ENCODE measurements at places on chromosomes 6 and 20.
A peak's percentile ranks its signal among the peaks of the same experiment; 100 is the strongest.

- DNase-seq: no peak
Measured at GRCh38 chr6:28212510-28213212, 12.4 kb upstream of the ZSCAN9 start.

DNA sequence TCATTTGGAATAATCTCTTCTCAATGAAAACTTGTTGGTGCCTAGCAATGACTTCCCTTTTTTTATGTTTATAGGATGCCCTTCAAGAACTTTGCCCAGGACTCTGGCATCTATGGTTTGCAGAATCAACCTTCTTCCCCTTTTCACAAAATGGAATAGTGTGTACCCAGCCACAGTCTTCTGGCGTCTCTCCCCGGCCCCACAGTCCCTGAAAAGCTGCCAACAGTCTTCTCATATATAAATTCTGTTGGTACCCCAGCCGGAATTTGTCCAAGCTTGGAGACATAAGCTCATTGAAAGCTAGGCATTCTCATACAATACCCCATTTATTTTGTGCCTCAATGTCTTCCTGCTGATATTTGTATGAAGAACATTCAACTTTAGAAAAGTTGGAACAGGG lies 26.4 kb upstream of the MCM3 start:
- no peak for DNase-seq

DNA sequence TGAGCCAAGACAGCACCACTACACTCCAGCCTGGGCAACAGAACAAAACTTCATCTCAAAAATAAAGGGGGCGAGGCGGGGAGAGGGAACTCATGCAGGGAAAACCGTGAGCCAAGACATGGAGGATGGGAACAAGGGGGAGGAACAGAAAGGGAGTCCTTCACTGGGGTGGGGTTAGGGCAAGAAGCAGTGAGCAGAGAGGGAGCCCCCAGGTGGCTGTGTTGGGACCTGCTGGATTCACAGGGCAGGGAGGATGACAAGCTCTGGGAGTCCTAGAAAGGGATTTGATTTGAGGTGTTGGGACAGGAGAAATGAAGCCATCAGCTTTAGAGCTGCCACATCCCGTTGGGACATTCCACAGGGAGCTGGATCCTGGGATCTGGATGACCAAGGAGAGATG lies 90.6 kb upstream of the TOP1 start:
- DNase-seq: no peak

DNA sequence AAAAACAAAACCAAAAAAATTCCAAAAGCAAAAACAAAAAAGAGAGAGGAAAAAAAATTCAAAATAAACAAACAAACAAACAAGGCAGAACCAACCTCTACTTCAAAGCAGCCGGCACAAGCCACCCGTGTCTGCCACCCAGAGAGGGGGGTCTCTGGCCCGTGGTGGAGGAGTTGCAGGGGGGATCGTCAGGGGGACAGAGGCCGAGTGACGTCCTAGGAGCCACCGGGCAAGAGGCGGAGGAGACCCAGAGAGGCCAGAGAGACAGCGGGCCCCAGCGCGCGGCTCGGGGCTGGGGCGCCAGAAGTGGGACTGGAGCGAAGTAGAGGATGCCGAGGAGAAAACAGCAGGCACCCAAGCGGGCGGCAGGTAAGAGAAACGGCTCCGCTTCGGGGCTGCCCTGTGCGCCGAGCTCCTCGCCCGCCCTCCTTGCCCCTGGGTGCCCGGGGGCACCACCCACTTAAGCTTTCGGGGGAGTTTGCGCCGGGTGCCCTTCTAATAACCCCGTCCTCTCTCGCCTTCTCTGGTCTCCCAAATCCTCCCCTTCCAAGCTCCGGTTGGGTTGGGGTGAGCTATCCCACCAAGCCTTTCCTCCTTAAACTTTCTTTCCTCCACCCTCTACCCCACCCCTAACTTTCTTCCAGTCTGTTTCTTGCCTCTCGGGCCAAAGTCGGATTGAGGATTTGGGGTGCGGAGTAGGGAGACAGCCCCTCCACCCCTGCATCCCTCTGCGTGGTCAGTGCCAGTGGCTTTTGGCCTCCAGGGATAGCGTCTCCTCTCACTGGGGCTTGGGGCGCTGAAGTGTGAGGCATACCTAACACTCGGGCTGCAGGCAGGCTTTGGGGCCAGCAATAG lies 1.0 kb downstream of the TSHZ2 start:
- DNase-seq: peak; percentile 5

DNA sequence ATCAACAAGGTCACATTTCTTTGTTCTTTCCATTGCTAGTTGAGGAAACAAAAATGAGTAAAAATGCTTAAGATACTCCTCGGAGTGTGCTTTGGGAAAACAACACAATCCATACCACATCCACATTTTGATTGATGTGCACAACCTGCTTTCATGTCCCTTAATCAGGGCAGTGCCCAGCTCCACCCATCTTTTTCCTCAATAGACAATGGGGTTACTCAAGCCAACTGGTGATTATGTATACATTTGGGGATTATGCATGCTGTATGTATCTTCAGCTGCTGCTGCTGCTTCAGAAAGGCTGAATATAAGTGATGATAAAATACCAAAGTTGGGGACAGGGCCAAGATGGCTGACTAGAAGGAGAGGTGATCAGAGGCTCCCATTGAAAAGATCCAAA lies 155.2 kb upstream of the VGLL2 start:
- no peak for DNase-seq

- DNase-seq: no peak
Measured at GRCh38 chr6:25486550-25486949, 165.5 kb upstream of the SCGN start.

DNA sequence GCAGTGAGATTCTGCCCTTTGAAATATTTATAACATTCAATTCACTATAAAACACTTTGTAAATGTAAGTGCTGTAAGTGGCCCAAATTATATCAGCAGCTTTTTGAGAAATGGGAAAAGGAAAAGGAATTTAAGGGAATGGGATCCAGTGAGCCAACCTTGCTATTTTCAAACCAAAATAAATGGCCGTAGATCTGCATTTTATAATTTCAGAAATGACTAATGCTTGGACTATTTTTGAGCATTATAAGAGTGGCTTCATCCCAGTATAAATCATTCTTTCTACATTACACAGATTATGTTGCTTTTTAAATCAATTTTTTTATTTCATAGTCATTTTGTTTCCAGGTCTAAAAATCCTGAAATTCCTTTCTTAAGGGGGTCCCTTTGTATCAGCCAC lies 49.2 kb downstream of the ANKRD6 start:
- no peak for DNase-seq

DNA sequence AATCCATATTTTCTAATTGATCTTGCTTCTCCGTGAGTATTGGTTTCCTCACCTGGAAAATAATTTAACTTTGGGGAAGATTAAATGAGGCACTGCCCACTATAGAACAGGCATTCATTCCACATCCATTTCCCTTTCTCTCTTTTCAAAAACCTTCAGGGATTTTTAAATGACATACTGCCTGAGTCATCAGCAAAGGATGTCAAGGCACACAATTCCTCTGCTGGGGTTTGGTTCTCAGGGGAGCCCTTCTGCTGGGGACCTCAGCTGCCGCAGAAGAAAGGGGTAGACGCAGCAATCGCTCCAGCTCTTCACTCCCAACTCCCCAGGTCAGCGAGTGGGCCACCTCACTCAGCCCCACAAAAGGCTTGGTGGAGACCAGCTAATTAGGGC lies 90.7 kb upstream of the BACH2 start:
- no peak for DNase-seq

DNA sequence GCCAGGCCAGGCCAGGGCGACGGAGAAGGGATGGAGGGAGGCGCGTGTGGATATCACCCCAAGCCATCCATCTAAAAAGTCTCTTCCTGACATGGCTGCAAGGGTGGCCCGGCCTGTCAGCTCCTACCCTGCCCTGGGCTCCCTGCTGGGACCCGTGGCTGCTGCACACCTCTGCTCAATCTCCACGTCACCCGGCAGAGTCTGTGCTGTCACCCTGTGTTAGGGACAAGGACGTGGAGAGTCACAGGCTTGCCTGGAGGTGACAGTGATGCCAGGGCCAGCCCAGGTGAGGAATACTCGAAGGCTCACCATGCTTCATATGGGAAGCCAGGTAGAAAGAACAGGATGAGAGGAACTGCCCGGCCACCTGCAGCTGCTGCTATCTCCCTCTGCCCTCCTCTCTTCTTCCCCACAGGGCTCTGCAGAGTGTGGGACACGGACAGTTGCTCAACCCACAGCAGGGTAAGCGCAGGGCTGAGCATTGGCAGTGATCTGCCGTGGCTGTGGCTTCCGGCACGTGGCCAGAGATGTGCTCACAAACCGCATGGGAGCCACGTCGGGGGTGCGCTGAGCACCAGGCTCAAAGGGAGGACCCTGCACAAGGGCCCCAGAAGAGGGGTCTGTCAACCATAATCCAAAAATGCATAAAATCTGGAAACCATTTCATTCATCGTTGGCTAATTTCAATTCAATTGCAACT lies 214.3 kb downstream of the DLL1 start:
- DNase-seq: no peak

DNA sequence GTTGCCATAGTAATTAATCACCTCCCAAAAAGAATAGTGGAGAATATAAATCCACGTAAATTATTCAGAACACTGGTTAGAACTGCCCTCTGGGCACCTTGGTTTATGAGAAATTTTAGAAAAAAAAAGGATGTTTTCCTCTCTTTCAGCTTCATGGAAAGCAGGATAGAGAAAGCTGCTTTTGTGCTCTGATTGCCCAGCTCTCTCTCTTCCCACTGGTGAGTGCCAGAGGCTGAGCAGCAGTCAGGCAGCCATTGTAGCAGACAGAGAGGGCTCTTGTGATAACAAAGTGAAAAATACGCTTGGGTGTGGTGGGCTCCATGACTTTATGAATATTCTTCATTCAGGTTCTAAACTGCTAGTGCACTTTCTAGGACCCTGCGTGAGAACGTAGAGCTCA lies 26.4 kb downstream of the SLC35F1 start:
- no peak for DNase-seq

DNA sequence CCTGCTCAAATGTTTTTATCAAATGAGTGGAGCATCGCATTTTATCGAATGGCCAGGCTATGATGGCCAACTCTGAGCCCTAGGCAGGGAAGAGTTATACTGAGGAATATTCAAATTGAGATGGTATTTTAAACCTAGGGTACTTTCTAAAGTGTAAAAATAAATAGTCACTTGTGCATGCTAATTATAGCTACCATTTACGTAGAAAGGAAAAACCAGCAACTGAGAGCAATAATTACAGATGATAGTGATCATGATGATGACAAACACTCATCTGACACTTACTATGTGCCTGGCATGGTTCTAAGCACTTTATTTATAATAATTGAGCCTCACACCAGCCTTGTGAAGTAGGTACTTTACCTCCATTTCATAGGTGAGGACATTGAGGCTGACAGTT lies 455.7 kb downstream of the CD83 start:
- DNase-seq: no peak

GRCh38 chr6:110635096-110635495 lies 158.7 kb upstream of the SLC22A16 start:
- no peak for DNase-seq

DNA sequence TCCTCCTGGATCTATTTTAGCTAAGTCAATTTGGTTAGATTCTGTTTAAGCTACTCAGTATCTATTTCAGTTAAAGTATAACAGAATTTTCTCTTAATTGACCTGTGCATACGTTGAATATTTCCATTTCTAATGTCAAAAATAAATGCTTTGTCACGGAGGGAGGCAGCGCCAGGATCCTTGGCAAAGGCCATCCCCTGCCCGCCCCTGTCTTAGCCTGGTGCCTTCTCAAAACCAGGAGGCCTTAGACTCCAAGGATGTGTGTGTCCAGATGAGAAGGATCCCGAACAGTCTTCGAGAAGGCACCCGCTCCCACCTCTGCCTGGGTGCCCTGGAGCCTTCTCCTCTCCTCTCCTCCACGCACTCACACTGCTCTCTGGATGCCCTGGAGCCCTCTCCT lies 22.4 kb downstream of the TCFL5 start:
- no peak for DNase-seq

GRCh38 chr6:3230900-3231246 lies 3.4 kb upstream of the TUBB2B start:
- no peak for DNase-seq

GRCh38 chr20:36591854-36592641 lies 13.5 kb upstream of the RAB5IF start:
- DNase-seq: peak; percentile 25

- no peak for DNase-seq
Measured at GRCh38 chr20:2773812-2774211, 26.6 kb downstream of the CPXM1 start.

DNA sequence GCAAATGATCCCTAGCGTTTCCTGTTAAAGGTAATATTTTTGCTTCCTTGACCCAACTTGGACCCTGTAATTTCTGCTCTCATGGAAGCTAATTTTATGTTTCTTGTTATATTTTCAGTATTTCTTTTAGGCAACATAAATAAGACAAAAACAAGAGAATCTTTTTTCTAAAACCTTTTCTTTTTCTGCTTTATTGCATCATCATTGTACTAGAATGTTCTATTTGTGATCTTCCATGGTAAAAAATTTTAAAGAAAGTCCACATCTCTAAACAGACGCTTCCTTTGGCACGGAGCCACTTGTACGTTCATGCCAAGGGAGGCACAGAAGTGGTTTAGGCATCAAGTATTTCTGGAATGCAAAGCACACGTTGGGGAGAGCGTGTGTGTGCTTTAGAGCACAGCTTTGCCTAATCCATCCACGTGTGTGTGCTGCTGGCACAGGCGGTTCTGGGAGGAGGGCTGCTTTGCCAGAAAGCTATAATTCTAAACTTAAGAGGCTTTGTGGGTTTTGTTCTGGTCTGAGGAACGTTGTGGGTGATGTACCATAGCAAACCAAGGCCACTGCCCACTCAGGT lies 98.3 kb downstream of the SASH1 start:
- DNase-seq: no peak

GRCh38 chr6:148677594-148678476 lies 69.0 kb upstream of the UST start:
- DNase-seq: no peak

- DNase-seq: no peak
Measured at GRCh38 chr20:57728762-57729161, 18.9 kb upstream of the PMEPA1 start.

DNA sequence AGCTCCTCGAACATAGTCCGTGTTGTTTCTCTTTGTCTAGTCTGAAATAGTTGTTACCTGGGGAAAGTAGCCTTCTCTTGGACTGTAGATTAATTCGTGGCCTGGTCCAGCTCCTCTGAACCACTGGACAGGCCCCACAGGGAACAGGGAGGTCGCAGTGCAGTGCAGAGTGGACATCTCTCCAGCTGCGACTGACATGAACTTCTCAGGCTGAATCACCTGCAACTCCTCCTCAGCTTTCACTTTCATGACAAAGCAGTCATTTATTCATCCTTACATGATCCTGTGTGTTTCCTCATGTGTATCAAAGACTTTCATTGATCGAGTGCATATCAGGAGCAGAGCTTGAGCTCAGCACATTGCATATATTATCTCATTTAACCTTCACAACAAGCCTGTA lies 19.1 kb upstream of the SIRPG start:
- no peak for DNase-seq

DNA sequence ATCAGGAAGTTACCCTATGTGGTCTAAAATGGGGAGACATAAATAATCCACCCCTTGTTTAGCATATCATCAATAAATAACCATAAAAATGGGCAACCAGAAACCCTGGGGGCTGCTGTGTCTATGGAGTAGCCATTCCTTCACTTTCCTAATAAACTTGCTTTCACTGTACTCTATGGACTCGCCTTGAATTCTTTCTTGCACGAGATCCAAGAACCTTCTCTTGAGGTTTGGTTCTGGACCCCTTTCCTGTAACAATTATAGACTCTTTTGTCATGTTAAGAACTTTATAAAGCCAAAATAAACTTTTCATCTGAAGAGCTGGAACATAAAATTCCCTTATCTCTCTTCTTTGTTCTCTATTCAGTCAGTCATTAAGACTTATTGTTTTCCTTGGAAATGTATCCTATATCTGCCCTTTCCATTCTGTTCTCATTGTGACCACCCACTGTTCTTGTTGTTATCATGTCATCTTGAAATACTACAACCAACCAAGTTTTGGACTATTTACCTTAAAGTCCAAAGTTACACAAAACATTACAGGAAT lies 29.3 kb upstream of the ZBTB24 start:
- no peak for DNase-seq
